ENCODE measurements at places on chromosomes 16 and 17.

GRCh38 chr16:1960665-1961630 is 1.6 kb downstream of the NDUFB10 start:
- DNase-seq, result peak; percentile 68

DNA sequence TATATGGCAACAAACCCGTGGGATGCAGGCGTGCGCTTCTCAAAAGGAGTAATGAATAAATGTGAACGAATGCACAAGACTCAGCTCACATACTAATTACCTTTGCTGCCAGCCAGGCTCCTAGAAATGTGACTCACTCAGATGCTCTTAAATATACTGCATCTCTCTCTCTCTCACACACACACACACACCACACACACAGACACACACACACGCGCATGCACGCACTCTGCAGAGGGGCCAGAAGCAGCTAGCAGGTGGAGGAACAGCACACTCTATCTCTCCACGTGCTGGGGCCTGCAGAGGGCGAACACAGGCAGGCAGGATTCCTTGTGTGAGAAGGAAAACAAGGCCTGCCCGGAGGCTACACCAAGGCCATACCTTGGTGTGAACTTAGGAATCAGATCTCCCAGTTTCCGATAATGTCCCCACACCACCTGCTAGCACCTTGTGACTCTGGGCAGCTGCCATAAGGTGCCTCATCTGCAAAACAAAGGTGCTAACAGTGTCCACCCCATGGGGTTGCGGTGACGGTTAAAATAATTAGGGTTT is 5.3 kb downstream of the GPRC5B start:
- no peak for DNase-seq

GRCh38 chr16:57479205-57479975 is 6.9 kb downstream of the DOK4 start:
- DNase-seq, result no peak

GRCh38 chr17:11855306-11855705 is 142.0 kb downstream of the ZNF18 start:
- DNase-seq, result no peak

GRCh38 chr16:24508614-24509013 is 30.8 kb upstream of the RBBP6 start:
- peak; percentile 58 for DNase-seq

DNA sequence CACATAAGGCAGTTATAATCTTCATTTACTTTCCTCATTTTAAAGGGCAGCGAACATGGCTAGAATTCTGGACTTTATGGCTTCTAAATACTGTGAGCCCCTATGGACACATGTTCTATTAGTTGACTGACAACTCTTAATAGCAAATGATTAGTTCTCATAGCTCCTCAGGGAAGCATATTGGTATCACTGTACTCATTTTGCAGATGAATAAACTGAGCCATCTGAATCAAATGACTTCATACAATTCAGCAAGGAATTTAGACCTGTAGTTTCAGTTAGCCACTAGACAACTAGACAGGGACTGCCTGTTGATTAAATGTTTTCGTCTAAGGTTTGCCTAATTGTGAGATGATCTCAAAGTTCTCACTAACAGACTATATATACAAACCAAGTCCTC is 9.7 kb downstream of the TOB1 start:
- no peak for DNase-seq

DNA sequence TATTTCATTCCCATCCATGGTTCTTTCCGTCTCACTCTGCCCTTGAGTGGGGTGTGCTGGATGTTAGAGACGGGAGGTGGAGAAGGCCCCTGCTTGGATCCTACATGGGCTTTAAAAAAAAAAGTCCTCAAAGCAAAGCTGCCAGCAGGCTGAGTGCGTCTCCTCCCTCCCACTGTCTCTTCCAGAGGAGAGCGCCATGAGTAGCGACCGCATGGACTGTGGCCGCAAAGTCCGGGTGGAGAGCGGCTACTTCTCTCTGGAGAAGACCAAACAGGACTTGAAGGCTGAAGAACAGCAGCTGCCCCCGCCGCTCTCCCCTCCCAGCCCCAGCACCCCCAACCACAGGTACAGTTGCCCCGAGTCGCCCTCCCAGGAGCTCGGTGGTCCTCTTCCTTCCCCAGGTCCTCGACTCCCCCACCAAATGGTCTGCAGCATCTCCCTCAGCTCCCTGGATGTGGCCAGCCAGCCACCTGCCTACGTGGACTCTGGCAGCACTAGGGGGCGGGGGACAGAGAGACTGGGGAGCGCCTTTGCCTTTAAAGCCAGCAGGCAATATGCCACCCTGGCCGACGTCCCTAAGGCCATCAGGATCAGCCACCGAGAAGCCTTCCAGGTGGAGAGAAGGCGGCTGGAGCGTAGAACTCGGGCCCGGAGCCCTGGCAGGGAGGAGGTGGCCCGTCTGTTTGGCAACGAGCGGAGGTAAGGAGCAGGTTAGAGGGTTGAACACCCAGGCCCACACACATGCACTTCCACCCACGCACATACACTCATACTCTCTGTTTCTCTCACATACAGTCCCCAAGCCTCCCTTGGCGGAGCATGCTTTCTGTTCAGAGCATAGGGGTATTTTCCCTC is 68.2 kb downstream of the PLD6 start:
- DNase-seq, result no peak

DNA sequence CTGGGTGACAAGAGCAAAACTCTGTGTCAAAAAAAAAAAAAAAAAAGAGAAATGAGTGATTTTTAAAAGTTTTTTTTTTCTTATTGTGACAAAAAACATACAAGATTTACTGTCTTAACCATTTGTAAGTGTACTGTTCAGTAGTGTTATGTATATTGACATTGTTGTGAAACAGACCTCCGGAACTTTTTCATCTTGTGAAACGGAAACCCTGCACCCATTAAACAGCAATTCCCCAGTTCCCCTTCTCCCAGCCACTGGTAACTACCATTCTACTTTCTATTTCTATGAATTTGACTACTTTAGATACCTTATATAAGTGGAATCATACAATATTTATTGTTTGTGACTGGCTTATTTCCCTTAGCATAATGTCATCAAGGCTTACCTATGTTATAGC is 18.7 kb downstream of the DUS2 start:
- no peak for DNase-seq

GRCh38 chr17:17395246-17395802 is 81.5 kb upstream of the MED9 start:
- no peak for DNase-seq

- DNase-seq, result peak; percentile 55
Measured at GRCh38 chr16:19136549-19137196, 22.9 kb downstream of the ITPRIPL2 start.

DNA sequence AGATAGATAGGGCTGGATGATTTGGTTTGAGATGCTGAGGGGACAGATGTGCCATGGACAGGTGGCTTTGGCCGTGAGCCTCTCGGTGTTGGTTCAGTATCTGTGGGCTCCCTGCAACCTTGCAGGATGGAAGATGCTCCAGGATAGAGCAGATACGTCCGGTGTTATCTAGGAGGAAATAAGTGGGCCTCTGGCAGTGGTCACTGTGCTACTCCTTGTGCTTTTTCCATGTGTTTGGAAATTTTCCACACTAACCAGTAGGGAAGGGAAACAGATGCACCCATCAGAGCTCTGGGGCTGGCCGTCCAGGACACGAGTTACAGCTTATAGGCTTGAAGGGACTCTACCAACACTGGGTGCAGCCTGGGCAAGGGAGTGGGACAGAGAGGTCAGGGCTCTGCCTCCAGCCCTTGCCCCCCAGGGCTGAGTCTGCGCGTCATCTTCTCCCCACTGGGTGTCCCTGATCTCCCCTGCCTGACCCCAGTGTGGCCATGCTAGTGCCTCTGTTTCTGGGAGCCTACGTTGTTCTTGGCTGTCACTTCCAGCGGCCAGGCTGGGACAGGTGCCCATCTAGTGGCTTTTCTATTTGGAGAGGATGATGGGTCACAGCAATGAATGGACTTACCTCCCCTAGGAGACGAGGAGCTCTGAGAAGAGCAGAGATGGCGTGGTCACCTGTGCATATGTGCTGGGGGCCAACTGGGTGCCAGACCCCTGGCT is 166.9 kb downstream of the SEC14L1 start:
- DNase-seq, result no peak

DNA sequence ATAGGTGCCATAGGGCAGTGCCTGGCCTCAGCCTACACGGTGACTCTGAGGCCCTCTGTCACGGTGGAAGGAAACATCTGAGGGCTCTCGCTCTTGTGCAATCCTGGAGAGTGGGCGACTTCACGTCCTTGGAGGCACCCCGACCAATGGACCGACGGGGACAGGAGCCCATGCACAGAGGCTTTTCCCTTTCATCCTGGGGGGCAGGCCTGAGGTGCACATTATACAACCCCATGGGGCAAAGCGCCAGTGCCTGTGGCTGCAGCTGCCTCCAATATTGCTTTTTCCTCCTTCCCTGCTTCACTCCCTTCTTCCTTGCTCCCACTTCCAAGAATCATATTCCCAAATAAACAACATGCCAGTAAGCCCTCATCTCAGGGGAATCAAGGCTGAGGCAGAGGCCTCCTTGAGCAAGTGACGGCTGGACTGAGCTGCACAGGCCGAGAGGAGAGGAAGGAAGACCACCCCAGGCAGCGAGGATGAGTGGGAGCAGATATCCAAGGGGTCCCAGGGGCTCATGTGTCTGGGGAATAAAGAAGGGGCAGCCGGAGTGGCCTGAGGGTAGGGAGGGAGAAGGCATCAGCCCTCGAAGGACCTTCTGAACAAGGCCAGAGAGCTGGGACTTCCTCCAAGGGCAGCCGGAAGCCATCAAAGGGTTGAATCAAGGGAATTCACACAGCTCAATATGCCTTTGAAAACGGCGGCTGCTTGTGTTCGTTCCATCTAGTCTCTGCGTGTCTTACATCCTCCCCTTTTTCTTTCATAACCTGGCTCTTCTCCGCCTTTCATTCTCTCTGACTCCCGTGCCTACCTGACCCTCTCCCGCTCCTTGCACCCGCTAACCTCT is 42.6 kb upstream of the RPL38 start:
- DNase-seq, result no peak

- DNase-seq, result no peak
Measured at GRCh38 chr17:57553991-57554825, 190.9 kb downstream of the CCDC182 start.

GRCh38 chr16:2033057-2033908 is 6.6 kb downstream of the NHERF2 start:
- no peak for DNase-seq

- DNase-seq, result no peak
Measured at GRCh38 chr17:8735336-8735939, 9.2 kb downstream of the CCDC42 start.

DNA sequence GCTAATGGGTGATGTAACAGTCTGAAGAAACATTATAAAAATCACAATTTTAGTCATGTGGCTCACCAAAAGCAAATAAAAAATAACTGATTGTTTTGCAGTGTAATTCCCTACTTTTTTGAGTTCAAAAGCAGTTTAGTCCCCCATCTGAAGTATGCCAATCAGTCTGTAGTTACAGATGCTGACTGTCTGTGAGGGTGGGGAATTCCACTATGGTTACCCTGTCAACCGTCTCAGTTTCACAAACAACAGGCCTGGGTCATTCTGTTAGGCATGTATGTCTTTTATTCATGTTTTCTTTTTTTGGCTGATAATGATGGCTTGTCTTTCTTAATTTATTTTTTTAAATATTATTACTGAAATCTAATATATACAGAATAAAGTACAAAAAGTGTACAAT is 69.3 kb downstream of the STXBP4 start:
- no peak for DNase-seq

GRCh38 chr16:87495578-87496446 is 3.0 kb upstream of the ZCCHC14 start:
- DNase-seq, result no peak

DNA sequence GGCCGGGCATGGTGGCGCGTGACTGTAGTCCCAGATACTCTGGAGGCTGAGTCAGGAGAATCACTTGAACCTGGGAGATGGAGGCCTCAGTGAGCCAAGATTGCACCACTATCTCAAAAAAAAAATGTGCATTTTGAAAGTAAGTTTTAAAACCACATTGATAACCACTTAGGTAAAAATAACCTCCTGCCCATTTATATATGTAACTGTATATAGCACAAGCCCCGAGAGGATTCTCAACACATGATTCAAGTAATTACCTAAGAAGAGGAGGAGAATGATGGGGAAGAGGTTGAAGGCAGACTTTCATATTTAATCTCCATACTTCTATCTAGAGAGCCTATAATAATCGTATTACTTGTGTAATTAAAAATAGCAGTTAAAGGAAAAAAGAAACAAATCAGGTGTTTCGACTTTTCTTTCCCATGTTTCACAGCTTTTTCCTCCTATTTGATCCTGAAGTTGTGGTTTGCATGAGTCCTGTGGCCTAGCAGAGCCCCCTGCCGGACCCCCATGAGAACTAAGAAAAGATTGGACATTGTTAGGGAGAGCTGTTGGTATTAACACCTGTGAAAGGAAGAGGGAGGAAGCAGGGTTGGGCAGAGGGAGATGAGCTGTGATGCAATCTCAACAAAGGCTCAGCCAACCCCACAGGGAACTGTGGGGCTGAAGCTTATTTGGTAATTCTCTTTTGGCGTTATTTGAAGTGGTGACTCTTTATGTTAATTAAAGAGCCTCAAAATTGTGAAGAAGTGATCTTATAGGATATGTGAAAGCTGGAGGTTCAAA is 22.1 kb downstream of the PMFBP1 start:
- DNase-seq, result peak; percentile 5

GRCh38 chr17:50541716-50542688 is 5.0 kb upstream of the SPATA20 start:
- DNase-seq, result peak; percentile 85

GRCh38 chr16:1458336-1458976 is 14.1 kb upstream of the CCDC154 start:
- no peak for DNase-seq

GRCh38 chr17:62707425-62707739 is 79.9 kb downstream of the MRC2 start:
- no peak for DNase-seq

- DNase-seq, result peak; percentile 38
Measured at GRCh38 chr16:48949636-48950035, 332.0 kb downstream of the CBLN1 start.

GRCh38 chr16:81842564-81843242 is 63.6 kb downstream of the PLCG2 start:
- no peak for DNase-seq

GRCh38 chr17:73643001-73643851 is 1.0 kb downstream of the SDK2 start:
- DNase-seq, result no peak

DNA sequence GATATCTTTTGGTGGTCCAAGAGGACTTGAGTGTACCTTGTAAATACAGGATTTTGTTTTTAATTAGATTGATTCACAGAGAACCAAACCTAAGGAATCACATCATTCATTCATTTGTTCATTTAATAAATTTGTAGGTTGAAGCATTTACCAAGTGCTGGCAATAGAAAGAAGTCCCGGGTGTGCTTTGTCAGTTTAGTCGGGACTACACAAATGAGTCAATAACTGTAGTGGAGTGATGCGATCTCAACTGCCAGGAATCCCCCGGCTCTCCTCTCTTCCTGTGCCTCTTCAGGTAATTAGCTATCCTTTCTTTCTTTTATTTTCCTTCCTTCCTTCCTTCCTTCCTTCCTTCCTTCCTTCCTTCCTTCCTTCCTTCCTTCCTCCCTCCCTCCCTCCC is 1.4 kb upstream of the WWOX start:
- DNase-seq, result no peak

DNA sequence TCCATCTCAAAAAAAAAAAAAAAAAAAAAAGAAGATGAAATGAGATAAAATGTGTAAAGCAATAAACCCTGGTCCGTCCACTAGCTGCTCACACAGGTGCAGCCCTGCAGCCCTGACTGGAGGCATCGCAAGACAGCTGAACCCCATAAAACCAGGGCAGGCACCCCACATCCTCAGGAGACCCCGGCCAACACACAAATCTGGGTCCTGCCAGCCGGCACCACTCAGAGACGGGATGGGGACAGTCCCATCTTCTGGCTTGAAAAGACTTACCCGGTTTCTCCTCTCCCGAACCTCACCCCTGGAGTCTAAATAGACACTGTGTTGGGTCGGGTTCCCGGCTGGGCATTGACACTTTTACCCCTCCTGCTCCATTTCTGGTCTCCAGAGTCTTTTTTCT is 52.7 kb upstream of the TNRC6C start:
- no peak for DNase-seq

All from MCF 10A (cell line).